ENCODE measurements at places on chromosomes 2 and 18. TPM values are rescaled to one million over a fixed set of nuclear protein-coding genes. Genes with fewer than 3 reads are reported as not detected.

TUBA4B gene
- 8.9 TPM for total RNA-seq

DNA sequence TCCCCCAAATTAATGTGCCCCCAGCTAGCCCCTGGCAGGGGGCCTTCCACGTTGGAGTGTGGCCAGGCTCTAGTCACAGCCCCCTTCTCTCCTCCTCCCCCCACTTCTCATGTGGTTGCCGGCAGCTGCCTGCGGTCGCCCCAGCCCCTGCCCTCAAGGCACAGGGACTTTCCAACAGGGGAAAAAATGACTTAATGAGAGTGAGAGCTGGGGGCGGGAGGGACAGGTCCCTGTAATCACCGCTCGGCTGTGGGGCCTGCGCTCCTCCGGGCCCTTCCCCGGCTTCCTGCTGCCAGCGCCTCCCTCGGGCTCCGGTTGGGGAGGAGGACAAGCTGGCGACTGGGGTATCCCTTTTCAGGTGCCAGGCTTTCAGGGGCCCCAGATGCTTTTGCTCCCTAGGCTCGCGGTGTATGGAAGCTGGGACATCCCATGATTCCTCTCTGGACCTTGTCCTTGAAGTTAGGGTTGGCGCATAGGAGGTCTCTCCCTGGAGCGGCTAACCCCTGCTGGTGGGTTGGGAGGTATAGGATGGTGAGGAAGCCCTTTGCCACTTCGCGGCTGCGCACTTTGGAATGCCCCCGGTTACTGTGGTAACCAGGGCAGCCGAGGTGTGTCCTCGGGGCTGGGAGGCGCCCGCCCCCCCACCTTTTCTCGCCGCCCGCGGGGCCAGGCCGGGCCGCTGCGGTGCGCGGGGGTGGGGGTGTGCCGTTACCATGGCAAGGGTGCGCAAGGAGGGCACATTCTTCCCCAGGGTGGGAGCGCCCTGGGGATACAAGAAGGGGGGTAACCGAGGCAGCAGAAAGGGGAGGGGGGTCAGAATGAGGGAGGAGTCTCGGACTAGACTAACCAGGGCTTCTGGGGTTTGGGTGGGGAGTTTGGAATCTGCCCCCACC lies 16.1 kb downstream of the WNT10A start:
- no peak for DNase-seq

DNA sequence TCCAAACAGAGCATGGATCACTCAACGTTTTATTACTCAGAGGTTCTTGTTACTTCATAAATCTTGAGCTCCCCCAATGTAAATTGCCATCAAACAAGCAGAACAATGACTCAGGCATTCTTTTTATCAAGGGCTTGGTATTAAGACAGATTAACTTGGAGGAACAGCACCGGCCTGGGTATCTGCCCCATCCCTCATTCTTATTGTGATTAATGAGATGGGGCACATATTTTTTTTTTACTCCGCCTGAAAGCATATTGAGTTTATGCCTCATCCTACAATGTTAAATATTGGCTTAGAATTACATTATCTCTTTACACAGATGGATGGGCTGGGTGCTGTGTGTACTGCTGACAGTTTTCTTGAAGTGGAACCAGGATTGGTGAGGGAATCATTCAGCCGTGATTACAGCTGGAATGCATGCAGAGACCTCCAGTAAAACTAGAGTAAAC lies 387.3 kb downstream of the CLIP4 start:
- DNase-seq = no peak

DNA sequence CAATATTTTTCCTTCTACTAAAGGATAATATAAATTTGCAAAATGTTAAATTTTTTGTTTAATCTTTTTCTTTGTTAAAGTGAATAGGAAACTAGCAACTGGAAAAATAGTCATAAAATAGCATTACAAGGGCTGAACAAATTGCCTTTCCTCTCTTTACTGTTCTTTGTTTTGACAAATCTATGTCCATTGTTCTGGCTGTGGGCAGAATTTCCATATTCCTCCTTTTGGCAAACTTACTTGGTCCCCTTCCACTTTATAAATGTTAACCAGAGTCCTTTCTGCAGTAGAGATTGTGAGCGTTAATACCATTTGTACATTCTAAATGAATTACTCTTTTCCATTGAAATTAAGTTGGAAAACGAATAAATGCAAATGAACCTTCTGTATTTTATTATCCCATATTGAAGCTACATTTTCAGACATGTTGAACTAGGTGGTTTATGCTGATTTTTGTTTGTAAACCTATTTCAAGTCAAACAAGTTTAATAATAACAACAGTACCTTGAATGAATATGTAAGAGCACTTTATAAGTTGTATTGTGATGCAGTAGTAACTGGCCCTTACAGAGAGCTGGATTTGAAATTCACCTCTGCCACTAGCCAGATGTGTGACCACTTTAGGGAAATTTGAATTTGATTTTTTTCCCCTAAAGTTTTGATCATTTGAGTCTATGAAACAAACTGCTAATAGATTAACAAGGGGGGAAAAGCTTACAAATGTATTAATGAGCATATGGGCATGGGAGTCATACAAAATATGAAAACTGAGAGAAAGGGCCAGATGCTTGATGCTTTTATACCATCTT lies 3.3 kb downstream of the RNF125 start:
- no peak for DNase-seq

All from upper lobe of left lung (tissue), 6 donors.